ENCODE measurements at places on chromosomes 7 and 10.

DNA sequence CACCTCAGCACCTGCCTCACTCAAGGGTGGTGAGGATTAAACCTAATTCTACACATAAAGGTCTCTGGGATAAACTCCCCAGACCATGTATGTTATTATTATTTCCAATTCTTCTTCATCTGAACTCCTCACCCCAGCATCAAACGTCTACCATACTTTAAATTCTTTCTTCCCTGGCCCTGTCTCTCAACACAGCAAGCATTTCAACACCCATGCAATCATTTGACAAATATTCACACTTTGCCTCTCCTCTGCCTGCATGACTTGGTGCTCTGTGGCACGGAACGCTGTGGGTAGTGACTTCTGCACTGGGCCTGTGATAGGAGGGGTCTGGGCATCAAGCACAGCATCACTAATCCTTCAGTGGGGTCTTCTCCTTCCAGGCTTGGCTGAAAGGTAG is 490.8 kb downstream of the TNS3 start:
- DNase-seq: no peak

- DNase-seq: no peak
Observed at GRCh38 chr10:70956029-70956759, 67.8 kb upstream of the PCBD1 start.

DNA sequence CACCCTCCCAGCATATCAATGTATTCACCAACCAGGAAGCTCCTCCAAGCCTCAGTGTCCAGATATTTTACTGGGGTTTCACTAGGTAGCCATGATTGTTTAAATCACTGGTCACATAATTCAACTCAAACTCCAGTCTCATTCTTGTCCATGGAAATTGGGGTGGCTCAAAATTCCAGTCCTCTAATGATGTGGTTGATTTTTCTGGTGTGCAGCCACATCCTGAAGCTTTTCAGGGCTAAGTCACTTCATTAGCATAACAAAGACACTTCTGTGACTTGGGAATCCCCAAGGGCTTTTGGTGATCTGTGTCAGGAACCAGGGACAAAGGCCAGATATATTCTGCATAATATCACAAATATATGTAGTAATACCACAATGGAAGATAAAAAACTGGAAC is 786.9 kb upstream of the IGFBP3 start:
- DNase-seq: no peak

DNA sequence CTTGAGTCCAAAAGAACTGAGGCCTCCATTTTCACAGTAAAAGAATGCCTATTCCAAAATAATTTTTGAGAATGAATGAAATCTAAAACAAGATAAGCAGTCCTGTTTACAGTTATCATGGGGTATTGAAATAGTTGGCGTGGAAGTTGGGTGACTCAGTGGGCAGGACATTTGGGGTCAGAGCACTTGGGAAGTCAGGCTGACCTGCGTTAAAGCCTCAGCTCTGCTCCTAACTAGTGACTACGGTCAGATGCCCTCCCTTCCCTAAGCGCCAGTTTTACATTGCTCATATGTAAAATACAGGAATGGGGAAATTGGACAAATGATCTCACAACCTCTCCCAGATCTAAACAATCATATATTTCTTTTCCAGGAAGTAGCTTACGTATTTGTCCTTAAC is 2.3 kb upstream of the PAPSS2 start:
- no peak for DNase-seq

GRCh38 chr10:130000918-130001317 is 36.8 kb upstream of the EBF3 start:
- no peak for DNase-seq

DNA sequence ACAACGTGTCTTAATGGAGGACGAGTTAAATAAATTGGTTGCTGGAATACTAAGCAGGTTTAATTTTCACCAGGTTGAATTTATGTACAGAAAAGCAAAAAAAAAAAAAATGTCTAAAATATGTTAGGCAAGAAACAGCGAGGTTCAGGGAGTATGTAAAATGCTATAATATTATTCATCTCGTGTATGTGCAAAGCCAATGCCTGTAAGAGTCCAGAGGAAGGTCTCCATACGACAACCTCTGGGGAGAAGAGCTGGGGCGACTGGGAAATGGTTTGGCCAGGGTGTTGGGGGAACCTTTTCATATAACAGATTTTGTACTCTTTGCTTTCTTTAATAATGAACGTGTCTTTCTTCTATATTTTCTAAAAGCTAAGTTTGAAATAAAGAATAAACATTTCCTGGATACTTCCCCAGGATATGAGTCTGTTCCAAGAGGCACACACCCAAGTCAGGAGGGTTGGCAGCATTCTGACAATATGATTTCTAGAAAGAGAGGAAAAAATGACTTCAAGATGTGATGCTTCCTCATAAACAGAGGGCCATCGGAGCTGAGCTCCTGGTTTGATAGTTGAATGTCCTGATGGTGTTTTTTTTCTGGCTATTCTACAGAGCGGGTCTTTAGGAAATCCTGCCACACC is 208.6 kb upstream of the MGMT start:
- DNase-seq: no peak

- DNase-seq: no peak
Observed at GRCh38 chr10:60042262-60042661, 135.9 kb upstream of the CCDC6 start.

- DNase-seq: no peak
Observed at GRCh38 chr7:13856012-13856411, 133.5 kb downstream of the ETV1 start.

DNA sequence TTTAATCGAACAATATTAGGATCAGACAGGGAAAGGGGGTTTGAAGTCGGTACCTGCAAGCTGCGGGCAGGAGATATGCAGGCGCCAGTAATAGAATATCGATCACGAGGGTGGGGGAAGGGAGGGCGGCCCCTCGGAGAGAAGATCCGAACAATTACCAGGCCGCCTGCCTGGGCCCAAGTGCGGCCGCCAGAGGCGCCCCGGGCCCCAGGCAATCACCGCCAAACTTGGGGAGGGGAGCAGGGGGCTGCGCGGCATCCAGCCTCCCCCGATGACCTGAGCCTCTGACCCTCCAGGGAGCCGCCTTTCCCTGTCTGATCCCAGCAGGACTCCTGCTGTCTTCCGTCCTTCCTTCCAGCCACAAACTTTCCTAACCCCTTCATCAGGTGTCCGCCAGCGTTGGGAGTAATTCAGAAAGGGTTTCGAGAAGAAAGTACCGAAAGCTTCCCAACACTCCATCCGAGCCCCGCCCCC is 1.1 kb downstream of the NKX1-2 start:
- no peak for DNase-seq

DNA sequence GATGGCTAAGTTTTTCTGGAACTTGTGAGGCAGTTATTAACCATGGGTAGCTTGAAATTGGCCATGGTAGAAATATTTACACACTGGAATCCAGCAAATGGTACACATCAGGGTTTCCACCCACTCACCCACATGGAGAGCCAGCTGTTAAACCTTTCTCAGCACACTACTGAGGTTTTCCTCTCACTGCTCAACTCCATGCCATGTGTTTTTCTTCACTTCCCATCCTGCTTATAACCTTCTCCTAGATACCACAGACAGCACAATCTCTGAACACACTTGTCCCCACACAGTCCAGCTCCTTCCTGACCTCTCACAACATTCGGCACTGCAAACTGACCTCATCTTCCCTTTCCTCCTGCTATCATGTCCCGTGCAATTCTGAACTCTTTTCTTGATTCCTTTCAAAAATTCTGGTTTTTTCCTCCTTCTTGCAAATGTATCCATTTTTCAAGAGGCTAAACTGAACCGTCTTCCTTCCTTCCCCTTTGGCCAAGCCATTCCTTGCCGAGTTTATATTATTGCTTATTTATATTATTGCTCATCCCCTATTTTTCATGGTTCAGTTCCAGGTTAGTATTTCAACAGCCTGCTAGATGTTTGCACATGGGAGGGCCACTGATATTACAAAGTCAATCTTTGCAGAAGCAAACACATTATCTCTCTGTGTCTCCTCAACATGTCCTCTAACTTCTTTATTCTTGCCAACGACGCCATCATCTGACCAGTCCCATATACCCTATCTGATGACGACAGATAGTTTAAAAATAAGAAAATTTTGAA is 606.4 kb downstream of the SORCS1 start:
- no peak for DNase-seq

DNA sequence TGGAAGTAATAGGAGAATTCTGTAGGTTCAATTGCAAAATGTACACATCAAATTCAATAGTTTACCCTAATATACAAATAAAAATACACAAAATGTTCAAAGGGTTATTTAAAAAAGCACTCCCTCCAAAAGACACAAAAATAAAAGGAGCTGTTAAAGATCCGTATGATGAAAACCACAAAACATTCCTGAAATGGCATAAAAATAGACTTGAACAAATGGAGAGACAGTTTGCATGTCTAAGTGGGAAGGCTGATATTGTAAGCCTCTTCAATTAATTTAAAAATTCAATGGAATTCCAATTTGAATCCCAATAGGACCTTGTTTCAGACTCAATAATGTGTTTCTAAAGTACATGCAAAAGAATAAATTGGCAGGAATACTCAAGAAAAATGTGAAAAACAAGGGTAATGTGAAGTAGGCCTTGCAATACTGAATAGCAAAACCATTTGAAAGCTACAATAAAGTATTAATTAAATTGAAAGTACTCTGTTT is 38.0 kb upstream of the INSYN2A start:
- DNase-seq: no peak

DNA sequence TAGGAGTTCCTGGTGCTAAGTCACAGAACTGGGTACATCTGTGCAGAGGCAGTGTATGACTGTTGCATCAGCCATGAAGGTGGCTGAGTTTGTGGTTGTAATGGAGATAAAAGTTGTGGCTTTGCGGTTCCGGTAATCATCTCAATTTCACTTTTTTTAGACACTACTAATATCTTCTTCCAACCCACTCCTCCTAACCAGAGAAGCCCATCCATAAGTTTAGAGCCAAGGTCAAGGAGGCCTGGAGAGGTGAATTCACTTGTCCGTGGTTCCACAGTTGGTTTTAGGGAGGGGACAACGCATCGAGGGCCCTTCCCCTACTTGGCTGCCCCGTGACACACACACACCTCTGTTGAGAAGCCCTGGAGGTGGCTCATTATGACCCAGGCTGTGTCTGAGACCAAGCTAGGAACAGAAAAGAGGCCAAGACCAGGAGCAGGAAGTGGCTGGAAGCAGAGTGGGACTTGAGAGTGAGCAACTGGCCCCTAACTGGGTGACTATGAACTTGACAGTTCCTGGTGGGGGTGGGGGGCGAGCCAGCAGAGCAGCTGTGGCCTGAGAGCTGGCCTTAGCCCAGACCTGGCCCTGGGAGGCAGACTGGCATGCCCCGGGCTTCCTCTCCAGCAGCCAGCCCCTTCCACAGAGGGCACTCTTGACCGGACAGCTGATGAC is 66.8 kb upstream of the COL13A1 start:
- no peak for DNase-seq

DNA sequence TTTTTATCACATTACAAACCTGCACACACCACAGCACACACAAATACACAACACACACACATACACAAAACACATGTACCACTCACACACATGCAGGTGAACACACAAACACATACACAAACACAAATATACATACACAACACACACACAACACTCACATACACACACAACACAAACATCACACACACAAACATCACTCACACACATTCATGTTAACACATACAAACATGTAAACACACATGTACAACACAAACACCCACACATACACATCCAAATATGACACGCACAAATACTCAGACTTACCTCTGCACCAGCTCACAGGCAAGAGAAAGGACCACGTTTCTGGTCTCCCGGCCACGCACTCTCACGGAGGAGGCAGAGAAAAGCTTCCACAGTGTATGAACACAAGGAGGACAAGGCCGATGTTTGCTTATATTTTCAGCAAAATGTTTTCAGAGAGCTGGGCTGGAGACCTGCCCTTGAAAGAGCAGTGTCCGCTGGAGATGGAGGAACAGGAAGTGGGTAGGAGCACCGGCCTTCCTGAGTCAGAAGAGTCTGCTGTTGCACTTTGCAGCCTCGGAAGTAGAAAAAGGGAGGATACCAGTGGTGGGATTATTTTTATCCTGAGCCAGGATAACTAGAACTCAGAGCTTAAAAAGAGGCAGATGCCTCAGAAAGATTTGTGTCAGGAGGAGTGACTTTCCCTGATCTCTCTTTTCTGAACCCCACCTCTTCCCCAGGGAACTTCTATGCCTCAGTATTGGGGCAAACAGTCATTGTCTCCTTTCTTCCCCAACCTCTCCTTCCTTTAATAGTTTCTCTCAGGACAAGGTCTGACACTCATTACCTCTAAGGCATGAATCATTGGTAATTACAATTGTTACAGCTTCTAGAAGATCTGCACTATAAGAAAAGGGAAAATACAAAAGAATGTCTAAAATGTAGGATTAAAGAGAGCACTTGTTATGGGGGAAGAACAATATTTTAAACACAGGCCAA is at the start of gene GIMAP6:
TSS of gene GIMAP6 (minus strand) at position 520 of the 999 bp plus-strand sequence. CDS start 2,243 bp downstream, outside the sequence.
- no peak for DNase-seq

DNA sequence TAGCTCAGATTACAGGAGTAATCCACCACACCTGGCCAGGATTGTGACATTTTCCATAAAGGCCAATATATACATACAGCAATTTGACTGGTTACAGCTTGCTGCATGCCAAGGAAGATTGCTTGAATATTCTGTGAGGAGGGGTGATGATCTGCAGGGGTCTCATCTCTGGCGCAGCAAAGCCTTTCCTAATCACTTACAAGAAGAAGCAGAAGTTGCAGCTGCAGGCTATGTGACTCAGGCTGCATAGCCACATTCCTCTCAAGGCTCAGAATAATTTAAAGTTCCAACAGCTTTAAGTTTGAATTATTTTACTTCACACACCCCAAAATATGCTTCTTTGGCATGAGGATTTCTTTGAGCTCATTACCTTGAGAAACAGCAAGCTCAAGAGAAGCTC is 11.4 kb upstream of the RASGEF1A start:
- no peak for DNase-seq

- DNase-seq: no peak
Observed at GRCh38 chr7:36096460-36097095, 56.5 kb upstream of the EEPD1 start.

- no peak for DNase-seq
Observed at GRCh38 chr10:76743169-76743568, 894.4 kb downstream of the KCNMA1 start.

GRCh38 chr10:72322280-72323058 is 32.2 kb downstream of the DNAJB12 start:
- no peak for DNase-seq

DNA sequence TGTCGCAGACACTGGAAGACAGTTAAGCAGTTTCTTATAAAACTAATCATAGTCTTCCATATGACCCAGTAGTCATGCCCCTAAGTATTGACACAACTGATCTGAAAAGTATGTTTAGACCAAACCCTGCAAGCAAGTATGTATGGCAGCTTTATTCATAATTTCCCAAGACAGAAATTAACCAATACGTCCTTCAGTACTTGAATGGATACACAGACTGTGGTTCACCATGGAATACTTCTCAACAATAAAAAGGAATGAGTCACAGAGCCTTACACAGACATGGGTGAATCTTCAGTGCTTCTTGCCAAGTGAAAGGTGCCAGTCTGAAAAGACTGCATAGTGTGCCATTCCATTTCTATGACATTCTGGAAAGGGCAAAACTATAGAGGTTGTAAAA is 50.2 kb upstream of the AKR1E2 start:
- no peak for DNase-seq

All from nucleus accumbens (tissue), 56 donors.